ENCODE measurements at places on chromosomes 16 and 17.

- DNase-seq, result no peak
Measured at GRCh38 chr17:7260651-7261378, 1.5 kb downstream of the CLDN7 start.

GRCh38 chr17:48636177-48637018 lies 10.2 kb upstream of the HOXB9 start:
- DNase-seq, result no peak

- DNase-seq, result peak; percentile 54
Measured at GRCh38 chr17:42809250-42809649, 10.6 kb downstream of the CNTD1 start.

DNA sequence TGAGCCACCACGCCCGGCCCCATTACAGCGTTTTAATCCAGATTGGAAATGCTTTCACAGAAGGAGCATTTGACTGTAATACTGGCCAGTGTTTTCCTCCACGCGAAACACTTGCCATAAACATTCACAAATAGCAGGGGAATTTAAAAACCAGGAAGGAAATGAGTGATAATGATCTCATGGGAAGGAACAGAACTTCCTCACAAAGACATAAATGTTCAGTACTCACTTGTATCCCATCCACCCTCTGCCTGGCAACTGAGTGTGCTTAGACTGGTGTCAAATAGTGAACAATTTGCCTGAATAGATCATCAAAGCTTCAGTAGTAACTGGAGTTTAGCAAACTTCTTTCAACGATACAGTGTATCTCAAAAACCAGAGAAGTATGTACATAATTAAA lies 54.1 kb downstream of the PSMD12 start:
- DNase-seq, result no peak

- no peak for DNase-seq
Measured at GRCh38 chr17:75271955-75272847, 1.2 kb upstream of the MIF4GD start.

DNA sequence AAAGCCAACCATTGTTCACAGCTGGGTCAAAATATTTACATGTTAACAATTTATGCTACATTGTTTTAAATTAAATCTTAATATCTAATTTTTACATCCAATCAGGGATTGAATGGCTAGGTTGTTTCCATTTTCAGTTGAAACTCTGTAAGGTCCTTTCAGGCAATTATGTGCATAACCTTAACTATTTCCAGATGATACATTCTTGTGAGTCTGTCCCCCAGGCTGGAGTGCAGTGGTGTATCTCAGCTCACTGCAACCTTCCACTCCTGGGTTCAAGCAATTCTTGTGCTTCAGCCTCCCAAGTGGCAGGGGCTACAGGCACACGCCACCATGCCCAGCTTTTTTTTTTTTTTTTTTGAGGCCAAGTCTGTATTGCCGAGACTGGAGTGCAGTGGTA lies 10.4 kb downstream of the CDC42EP4 start:
- DNase-seq, result no peak

- DNase-seq, result no peak
Measured at GRCh38 chr17:35981908-35982330, 622 bp upstream of the CCL16 start.

DNA sequence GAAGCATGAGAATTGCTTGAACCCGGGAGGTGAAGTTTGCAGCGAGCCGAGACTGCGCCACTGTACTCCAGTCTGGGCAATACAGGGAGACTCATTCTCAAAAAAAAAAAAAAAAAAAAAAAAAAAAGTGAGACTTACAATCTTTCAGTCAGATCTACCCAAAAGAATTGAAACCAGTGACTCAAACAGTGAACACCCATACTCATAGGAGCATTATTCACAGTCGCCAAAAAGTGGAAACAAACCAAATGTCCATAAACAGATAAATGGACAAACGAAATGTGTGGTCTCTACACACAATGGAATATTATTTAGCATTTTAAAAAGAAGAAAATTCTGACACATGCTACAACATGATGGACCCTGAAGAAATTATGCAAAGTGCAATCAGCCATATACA lies 9.1 kb upstream of the SCNN1B start:
- no peak for DNase-seq

DNA sequence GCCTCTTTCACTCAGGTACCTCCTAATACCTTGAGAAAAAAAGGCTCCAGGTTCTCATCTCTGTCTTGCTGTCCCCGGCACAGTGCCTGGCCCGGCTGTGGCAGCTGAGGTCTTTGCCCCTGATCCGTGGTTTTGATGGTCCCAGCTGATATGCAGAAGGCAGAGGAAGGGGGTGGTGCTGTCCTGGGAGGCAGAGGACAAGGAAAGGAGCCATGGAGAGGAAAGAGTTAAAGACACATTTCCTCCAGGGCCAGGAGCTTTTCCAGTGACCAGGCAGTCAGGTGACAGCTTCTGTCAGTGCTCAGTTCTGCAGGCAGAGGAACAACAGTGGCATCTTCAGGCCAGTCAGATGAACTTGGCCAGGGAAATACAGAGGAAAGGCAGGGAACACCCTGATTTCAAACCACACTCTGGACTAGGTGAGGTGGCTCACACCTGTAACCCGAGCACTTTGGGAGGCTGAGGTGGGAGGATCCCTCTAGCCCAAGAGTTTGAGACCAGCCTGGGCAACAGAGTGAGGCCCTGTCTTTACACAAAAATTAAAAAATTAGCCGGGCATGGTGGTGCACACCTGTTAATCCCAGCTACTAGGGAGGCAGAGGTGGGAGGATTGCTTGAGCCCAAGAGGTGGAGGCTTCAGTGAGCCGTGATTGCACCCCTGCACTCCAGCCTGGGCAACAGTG lies 3.3 kb upstream of the COG1 start:
- peak; percentile 92 for DNase-seq

- no peak for DNase-seq
Measured at GRCh38 chr17:59405944-59406705, 74.7 kb downstream of the YPEL2 start.

DNA sequence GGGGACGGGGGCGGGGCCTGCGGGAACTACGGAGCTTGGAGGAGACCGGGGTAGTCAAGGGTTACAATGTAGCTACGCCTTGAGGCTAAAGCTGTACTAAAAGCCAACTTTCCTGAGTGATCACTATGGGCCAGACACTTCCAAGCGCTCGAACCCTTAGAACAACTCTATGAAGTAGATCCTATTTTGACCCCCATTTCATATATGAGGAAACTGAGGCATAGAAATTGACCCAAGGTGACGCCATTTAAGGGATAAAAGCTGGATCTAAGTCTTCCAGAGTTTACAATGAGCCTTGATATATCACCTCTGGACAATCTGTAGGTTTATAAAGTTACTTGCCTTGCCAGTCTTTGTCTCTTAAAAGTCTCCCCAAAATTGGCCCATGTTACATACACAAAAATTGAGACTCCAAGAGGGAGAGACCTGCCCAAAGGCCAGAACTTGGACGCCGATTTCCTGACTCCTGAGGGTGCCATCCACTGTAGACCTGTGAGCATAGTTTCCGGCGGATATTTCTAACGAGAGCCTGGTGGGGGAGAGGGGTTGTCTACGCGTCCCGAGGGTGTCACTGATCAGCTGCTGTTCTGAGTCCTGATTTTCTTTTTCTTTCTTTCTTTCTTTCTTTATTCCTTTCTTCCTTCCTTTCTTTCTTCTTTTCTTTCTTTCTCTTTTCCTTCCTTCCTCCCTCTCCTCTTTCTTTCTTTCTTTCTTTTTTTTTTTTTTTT lies 555 bp upstream of the NCBP3 start:
- no peak for DNase-seq

- no peak for DNase-seq
Measured at GRCh38 chr17:55454906-55455474, 33.4 kb upstream of the MMD start.

- no peak for DNase-seq
Measured at GRCh38 chr17:71505200-71505599, 615.6 kb upstream of the SOX9 start.

- no peak for DNase-seq
Measured at GRCh38 chr17:39092692-39093230, 58.7 kb downstream of the PLXDC1 start.

DNA sequence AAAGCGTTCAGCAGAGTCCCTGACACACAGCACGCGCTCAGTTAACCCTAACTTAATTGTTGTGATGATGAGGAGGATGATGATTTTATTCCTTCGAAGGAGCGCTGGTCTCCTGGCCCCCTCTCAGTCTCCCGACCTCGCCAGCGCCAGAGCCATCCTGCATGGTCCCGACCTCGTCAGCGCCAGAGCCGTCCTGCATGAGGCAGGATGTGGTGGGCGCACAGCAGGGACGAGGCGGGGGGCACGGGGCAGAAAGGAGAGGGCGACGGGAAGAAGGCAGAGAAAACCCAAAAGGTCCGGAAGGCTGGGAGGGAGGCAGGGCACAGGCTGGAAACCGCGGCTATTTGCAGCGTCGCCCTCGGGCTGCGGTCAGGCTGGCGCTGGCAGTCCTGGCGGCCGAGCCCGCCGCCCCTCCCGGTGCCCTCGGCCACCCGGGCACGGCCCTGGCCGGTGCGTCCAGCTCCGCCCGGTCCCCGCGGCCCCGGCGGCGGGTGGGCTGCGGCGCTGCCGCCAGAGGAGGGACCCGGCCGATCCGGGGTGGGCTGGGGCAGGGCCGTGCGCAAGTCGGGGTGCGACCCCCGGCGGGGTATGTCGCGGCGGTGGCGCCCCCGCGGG lies 3.0 kb upstream of the TAC4 start:
- DNase-seq, result peak; percentile 47

- DNase-seq, result no peak
Measured at GRCh38 chr17:75440738-75441448, 15.5 kb upstream of the TMEM94 start.

GRCh38 chr17:62705778-62706597 lies 78.5 kb downstream of the MRC2 start:
- DNase-seq, result no peak

- DNase-seq, result no peak
Measured at GRCh38 chr16:11310997-11311561, 29.9 kb upstream of the PRM1 start.

GRCh38 chr16:58536278-58536677 lies 21.0 kb downstream of the SETD6 start:
- DNase-seq, result no peak

GRCh38 chr17:21119247-21119918 lies 7.4 kb upstream of the DHRS7B start:
- DNase-seq, result peak; percentile 61

DNA sequence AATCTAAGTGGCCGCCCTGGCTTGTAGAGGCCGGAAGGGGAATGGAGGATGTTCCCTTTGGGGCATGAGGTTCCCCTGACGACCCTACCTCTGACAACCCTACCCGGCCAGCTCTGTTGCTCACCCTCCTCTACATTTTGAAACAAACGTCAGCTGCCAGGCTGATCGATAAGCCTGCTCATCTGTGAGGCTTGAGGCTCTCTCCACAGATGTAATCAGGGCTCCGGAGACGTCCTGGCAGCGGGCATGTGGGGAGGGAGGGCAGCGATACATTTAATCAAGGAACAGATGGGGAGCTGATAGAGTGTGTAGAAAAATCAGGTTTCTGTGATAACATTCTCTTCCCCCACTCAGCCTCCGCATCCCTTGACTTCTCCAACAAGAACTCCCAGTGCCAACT lies 212.3 kb upstream of the SDK2 start:
- no peak for DNase-seq

DNA sequence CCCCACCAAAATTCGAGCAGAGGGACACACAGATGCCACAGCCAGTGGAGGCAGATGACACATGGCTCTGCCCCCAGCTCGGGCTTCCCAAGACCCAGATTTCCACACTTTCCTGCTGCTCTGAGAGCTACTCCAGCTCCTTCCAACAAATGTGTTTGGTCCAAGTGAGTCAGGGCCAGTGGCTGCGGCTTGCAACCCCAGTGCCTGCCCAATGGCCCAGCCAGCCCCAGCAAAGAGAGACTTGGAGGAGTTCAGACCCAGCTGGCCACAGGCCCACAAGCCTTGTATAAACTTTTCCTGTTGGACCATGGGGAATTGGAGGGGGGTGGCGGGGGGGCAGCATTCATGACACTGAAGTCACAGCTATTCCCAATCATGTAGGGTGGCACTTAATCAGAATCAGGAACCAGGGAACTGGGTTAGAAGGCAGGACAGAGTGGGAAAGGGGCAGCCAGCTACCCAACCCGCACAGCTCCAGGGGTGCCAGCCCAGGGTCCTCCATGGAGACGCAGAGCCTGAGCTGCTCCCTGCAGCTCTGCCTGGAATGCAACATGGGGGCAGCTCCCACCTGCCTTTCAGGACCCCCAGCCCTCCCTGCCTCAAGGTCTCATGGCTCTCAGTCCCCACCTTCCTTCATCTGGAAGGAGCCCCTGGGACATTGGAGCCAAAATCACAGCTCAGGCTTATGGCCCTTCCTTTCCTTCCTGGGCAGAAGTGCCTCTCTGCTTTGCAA lies 17.5 kb upstream of the C16orf78 start:
- DNase-seq, result no peak

DNA sequence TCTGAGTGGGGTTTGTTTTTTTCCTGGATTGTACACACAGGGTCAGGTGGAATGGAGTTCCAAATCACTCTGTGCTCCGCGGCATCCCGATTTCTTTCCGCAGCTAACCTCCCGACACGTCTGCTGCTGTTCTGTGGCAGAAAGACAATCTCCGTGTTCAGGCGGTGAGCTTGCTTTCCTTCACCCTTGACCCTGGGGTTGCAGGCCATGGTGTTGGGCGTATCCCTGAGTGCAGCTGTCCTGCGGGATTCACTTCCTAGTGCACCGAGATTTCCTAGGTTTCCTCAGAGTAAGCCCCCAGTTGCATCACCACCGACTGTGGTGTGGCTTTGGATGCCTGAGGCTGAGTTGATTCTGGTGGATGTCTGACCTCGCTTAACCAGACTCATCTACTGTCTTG lies 7.8 kb upstream of the ARL6IP1 start:
- DNase-seq, result no peak

DNA sequence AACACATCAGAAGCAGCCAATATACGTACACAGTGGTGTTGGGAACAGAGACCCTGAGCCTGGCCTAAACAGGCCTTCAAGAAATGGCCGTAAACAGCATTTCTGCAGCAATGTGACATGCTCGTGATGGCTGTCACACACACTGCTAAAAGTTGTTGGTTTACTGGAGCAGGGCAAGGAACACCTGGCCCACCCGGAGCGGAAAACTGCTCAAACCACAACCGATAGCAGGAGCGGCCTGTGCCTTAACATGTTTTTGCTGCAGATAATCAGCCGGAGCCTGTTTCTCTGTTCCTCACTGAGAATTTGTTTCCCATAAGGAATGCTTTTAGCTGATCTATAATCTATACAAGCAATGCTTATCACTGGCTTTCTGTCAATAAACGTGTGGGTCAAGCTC lies 6.0 kb upstream of the DPEP1 start:
- no peak for DNase-seq
